ENCODE measurements at places on chromosomes 5 and 9.

GRCh38 chr9:98801969-98802371 is 5.5 kb upstream of the GALNT12 start:
- no peak for DNase-seq

DNA sequence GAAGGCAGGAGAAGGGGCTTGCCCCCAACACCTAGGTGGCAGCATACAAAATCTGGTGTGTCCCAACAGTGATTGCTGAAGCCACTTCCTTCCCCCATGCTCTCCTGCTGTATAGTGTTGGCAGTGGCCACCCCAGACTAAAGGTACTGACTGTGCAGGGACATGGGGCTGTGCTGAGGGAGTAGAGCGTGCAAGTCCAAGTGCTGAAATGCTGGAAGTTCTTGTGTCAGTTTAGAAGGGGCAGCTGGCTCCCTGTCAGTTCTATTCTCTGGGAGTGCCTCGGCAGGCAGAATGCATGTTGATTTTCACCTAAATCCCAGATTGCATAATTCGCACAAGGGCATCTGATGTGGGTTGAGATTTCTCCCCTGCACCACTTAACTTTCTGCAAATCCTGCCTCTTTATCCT is 68.6 kb downstream of the GDNF start:
- no peak for DNase-seq

- DNase-seq, result peak; percentile 54
Measured at GRCh38 chr5:177336112-177336511, 15.4 kb downstream of the LMAN2 start.

- DNase-seq, result no peak
Measured at GRCh38 chr9:110027671-110028081, 180.3 kb downstream of the C9orf152 start.
